ENCODE measurements at places on chromosomes 3 and 15. TPM values are rescaled to one million over a fixed set of nuclear protein-coding genes. Genes with fewer than 3 reads are reported as not detected.
A peak's percentile ranks its signal among the peaks of the same experiment; 100 is the strongest.

GRCh38 chr3:3686907-3687648 lies 112.2 kb upstream of the LRRN1 start:
- H3K27ac ChIP-seq: no peak overlapping the region
- no peaks in the 10 kb centered on the region for H3K27me3 ChIP-seq
- H3K4me3 ChIP-seq: no peak overlapping the region
- DNase-seq: no peak
- H3K4me1 ChIP-seq: no peaks in the 10 kb centered on the region
- H3K36me3 ChIP-seq: no peaks in the 10 kb centered on the region

GRCh38 chr3:192866804-192867203 lies 50.9 kb downstream of the MB21D2 start:
- peaks cover 17% of the 10 kb centered on the region for H3K4me1 ChIP-seq
- no peak overlapping the region for H3K27ac ChIP-seq
- no peaks in the 10 kb centered on the region for H3K36me3 ChIP-seq
- no peak overlapping the region for H3K4me3 ChIP-seq
- no peak for DNase-seq
- no peaks in the 10 kb centered on the region for H3K27me3 ChIP-seq

DNA sequence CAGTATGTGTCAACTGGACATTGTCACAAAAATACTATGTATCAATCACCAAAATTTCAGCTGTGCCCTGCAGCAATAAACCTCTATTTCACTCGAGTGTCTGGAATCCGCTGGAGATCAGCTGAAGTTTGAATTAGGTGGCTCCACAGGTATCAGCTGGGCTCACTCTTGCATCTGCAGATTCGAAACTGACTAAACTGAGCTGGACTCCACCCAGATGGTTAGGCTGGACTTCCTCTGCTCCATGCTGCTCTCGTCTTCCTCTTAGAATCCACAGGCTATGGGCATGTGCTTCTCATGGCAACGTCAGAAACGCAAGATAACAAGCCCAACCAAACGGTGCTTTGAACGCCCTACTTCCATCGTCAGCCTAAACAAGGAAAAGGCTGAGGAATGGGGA lies 565.3 kb upstream of the ROBO2 start:
- H3K4me1 ChIP-seq: no peaks in the 10 kb centered on the region
- no peaks in the 10 kb centered on the region for H3K27me3 ChIP-seq
- H3K36me3 ChIP-seq: no peaks in the 10 kb centered on the region
- H3K27ac ChIP-seq: no peak overlapping the region

- H3K4me3 ChIP-seq: no peak overlapping the region
- no peak for DNase-seq
- H3K4me1 ChIP-seq: peaks cover 34% of the 10 kb centered on the region
These were observed 194.7 kb downstream of the KLHL25 start for GRCh38 chr15:85600001-85600400.

Gene HRG
- not detected for total RNA-seq

DNA sequence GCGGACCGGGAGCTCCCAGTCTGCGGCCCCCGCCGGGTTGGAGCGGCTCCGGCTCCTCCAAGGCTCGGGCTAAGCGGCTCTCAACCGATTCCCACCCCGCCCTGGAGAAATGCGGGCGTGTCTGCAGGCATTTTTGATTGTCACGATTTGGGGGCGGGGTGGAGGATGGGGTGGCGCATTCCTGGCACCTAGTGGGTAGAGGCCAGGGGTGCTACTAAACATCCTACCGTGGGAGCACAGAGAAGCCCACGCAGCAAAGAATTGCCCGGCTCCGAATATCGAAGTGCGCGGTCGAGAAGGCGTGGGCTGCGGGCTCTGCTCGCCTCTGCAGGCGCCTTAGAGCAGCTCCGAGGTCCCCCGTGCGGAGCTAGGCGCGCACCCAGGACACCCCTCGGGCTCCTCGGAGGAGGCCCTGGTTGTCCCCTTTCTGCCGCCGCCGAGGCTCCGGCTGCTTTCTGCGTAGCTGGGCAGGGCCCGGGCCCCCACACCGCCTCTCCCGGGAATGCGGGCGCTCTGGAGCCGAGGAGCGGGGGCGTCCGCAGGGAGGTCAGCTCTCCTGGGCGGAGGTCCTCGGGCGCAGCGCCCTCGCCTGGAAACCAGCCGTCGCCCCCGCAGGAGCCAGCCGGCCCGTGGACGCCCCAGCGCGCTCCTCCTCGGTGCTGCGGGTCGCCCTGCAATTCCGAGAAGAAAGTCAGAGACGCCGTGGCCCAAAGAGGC lies 16.5 kb upstream of the LAMP3 start:
- peak overlapping the region; percentile 76 for H3K4me3 ChIP-seq
- H3K4me1 ChIP-seq: peaks cover 11% of the 10 kb centered on the region
- peak; percentile 84 for DNase-seq
- H3K36me3 ChIP-seq: no peaks in the 10 kb centered on the region

All from activated naive CD4-positive, alpha-beta T cell treated with anti-CD3 and anti-CD28 coated beads for 36 hours (primary cell).